DMS79 (cell line): ENCODE measurements at places on chromosomes 13 and 19.
A peak's percentile ranks its signal among the peaks of the same experiment; 100 is the strongest.

DNA sequence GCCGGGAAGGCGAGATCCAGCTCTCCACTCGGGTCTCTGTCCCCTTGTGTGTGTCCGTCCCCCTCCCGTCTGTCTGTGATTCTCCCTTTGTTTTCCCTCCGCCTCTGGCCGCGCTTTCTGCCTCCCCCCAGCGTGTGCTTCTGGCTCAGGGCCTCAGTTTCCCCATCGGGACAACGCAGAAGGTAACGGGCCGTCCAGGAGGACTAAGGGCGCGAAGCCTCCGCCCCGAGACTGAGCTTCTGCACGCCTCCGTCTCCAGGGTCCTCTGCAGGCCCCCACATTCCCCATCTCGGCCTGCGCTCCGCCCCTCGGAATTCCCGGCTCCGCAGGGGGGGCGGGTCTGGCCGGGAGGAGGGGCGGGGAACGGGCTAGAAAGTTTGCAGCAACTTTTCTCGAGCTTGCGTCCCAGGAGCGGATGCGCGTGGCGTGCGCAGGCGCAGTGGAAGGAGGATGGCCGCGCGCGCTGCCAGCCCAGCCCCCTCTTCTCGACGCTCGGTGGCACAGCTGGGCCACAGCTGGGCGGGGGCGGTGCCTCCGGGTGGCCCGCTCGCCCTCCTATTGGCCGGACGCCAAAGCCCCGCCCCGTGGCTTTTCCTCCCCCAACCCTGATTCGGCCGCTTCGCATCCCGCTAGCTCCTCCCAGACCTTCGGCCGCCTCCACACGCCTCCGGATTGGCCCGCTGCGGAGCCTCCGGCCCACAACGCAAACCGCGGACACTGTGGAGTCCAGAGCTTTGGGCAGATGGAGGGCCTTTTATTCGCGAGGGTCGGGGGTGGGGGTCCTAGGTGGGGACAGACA, at the start of gene SIX5:
SIX5 (minus strand) TSS at position 269 of the 799 bp plus-strand sequence. CDS start 408 bp downstream, outside the sequence.
- DNase-seq: peak; percentile 89

- no peak for DNase-seq
These were observed 1.4 kb upstream of the GPR183 start for GRCh38 chr13:99308471-99309087.

DNA sequence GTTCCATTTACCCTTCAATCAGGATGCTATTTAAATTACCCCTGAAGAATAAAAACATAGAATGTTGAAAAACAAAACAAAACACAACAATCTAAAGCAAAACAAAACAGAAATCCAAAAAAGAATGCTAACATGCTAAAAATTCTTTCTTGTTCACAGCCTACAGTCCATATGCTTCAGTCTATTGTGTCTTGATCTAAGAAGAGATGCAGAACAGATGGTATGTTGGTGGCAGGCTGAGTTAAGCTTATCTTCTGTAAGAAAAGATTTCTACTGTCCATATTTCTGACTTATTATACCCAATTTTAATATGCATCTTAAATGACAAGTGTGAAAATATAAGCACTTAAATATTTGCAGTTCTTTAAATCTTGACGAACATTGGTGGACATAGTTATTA, 356.1 kb upstream of the SLITRK1 start:
- no peak for DNase-seq

- no peak for DNase-seq
These were observed 10.4 kb downstream of the ZNF93 start for GRCh38 chr19:19911150-19911549.

DNA sequence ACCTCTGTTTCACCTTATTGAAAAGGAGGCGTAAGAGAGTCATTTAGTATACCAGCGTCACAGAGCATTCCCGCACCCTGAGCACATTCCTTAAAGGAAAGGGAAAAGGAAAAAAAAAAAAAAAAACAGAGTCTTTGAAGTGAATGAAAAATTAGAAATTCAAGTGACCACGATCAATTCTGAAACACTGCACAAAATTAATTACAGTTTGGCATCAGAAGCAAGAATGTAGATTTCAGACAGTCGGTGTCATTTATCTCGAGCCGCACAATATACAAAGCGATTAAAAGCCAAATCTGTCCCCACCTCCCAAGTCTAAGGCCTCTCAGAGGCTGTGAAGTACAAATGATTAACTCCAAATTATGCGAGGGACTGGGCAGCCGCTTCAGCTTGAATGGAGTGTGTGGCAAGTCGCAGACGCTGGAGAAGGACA, 173.7 kb upstream of the ZNF507 start:
- no peak for DNase-seq

- DNase-seq: peak; percentile 81
These were observed 54.5 kb downstream of the RAB20 start for GRCh38 chr13:110506859-110507566.

GRCh38 chr13:29855784-29856183, 5.4 kb upstream of the UBL3 start:
- DNase-seq: no peak

DNA sequence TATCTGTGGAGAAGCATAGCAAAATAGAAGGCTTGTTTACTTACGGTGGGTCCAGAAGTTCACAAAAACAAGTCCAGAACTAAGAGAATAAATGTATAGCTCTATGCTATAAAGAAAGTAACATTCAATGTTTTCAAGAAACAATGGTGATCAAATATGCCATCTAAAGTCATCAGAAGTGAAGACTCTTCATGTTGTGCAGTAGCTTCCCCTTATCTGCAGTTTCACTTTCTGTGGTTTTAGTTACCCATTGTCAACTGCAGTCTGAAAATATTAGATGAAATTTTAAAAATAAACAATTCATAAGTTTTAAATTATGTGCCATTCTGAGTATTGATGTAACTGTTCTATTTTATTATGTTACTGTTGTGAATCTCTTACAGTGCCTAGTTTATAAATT, 72.5 kb downstream of the EDNRB start:
- no peak for DNase-seq

DNA sequence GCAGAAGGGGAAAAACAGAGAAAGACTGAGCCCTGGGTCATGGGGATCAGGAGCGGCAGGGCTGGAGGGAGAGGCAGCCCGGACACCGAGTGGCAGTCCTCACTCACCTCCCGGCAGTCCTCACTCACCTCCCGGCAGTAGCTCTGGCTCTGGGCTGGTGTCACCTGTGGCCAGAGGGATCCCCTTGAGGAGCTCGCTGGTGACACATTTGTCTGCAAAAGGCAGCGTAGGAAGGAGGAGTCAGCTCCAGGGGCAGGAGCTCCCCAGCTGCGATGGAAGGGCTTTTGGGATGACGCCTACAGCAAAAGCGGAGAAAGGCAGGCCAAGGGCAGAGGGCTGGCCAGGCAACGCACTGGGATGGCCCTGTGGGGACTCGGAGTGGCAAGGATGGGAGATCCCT, 739 bp downstream of the EIF3G start:
- no peak for DNase-seq

- no peak for DNase-seq
These were observed 12.4 kb downstream of the TMEM143 start for GRCh38 chr19:48351341-48351752.

DNA sequence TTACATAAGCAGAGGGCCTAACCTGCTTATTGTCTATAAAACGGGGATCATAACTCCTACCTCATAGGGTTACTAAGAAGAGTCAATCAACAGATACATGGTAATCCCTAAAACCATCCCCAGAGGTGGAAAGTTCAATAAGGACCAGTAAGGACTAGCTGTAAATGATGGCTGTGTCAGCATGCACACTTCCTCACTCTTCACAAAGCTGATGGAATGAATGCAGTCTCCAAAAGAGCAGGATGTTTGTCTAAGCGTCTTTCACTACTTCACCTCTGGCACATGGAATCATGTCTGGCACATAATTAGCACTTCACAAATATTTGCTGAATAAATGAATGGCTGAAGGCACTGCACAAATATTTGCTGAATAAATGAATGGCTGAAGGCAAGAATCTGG, 134.2 kb downstream of the MIPEP start:
- DNase-seq: no peak

GRCh38 chr19:37593996-37594303, 642 bp downstream of the ZNF571 start:
- no peak for DNase-seq

GRCh38 chr13:23754506-23754905, 134.7 kb downstream of the MIPEP start:
- no peak for DNase-seq

GRCh38 chr13:59413126-59413525, 750.6 kb downstream of the DIAPH3 start:
- no peak for DNase-seq

DNA sequence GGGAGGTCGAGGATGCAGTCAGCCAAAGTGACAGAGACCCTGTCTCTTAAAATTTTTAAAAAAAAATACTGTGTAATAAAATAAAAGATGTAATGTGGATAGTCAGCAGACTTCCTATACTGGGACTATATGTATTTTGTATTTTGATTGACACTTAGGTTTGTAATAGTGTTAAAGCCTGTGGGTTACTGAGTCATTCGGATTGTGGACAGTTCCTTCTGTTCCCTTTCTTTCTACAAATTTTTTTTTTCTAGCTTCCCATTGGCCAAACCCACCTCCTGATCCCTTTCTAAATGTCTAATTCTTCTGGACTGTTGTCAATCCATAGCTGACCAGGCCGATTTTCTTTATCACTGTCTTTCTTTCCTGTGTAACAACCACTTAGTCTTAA, 108.0 kb downstream of the DNAJC3 start:
- no peak for DNase-seq

- DNase-seq: no peak
These were observed 74.9 kb downstream of the SIPA1L3 start for GRCh38 chr19:37981785-37982475.

DNA sequence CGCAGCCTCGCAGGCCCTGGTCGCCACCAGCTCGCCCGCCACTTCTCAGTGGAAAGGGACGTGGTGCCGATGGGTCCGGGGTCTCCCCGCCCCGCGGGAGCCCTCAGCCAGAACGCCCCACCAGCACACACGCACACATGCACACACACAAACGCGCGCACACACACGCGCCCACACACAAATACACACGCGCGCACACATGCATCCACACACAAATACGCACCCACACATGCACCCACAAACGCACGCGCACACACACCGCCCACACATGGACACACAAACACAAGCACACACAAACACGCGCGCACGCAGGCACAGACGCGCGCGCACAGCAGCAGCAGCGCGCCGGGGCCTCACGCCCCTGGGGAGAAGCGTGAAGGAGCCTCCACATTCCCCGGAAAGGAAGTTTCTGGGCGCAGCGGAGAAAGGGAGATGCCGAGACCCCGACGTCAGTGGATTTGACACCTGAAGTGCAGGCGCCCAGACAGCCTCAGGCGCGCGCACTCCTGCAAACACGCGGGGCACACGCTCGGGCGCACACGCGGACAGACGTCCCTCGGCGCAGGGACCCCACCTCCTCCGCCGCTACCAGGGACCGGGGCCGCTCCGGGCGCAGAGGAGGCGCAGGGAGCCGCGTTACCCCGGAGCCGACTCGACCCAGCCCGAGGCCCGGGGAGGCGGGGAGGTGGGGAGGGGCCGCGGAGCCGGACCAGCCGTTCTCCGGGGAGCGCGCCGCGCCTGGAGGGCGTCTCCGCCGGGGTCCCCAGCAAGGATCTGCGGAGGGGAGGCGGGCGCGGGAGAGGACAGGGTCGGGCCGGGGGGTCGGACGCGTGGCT, 622 bp downstream of the RASA3 start:
- no peak for DNase-seq

DNA sequence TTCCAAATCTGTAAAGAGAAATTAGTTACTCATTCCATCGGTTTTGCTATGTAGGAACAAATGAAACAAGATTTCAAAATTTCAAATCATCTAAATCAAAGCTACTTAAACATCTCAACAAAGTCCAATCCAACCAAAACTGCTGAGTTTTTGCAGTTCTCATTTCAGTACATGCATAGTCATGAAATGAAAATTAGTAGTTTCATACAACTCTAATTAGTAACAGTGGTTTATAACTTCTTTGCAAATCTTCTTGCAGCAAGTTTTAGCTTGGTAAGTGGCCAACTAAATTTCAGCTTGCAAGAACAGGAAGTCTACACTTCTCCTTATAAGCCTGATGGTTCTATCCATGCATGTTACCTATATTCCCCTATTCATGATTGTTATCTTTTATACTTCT, 75.6 kb downstream of the SPRY2 start:
- DNase-seq: no peak

DNA sequence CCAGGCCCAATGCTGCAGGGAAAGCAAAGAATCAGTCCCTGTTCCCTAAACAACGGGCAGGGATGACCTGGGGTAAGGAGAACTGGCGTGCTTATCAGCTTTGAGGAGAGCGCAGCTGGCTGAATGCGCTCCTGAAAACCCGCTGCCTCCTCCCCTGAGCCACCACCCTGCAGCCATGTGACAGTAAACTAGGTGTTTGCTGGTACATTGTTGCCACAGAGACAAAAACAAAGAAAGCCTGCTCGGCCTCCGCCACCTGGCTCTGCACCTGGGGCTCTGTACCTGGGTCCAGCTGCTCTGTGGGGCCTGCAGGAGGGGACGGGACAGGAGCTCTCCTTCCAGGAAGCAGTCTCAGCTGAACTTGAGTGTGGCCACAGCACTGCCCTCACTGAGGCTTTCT, 21.8 kb downstream of the MCF2L start:
- DNase-seq: peak; percentile 98

DNA sequence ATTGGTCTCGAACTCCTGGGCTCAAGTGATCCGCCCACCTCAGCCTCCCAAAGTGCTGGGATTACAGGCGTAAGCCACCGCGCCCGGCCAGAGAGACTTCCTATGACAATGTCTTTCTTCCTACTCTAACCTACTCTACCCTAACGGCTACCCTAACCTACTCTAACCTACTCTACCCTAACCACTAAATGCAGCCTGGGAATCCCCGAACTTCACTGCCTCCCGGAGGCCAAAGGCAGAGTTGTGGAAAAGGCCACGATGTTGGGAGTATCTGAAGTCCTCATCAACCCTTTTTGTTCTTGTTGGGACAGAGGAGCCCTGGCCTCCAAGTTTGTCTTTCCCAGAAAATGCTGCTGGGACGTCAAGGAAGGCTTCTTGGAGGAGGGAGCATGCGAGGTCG, 967 bp upstream of the NR2C2AP start:
- no peak for DNase-seq

DNA sequence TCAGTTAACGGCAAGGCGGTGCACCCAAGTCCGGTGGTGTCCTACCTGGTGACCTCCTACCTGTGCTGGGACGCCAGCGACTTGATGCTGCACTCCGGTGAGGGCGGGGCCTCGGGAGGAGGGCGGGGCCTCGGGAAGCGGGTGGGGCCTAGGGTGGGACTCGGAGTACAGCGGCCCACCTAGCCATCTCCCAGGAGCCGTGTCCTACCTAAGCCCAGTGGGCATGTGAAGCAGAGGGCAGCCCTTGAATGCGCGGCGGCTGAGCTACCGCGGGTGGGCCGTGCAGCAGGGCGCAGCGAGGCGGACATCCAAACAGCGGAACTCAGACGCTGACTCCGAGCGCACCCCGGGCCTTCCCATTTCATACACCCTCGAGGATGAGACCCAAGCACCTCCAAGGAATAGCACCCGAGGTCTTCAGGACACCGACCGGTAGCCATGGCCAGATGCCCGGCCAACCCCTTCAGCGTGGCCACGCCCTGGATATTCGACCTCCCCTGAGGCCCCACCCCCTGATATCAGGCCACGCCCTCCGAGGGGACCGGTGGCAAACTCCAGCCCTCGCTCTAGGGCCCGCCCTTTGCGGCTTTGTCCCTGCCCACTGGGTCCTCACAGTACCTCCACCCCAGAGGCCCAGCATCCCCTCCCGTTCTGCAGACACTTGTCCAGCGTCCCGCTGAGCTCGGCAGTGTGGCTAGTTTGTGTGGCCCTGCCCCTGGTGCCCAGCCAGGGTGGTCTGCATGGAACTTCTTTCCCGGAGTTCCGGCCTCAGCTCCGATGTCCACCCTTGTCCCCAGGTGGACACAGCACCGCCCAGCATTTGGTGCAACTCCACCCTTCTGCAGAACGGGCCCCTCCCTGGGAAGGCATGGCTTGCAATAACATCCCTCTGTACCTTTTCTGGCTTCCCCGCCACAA, 5.4 kb downstream of the KLK1 start:
- no peak for DNase-seq

GRCh38 chr19:1252221-1252820, 3.9 kb downstream of the MIDN start:
- no peak for DNase-seq
